ENCODE measurements at places on chromosomes 7 and 10. TPM values are rescaled to one million over a fixed set of nuclear protein-coding genes. Genes with fewer than 3 reads are reported as not detected.

The MNX1 gene
- not detected for total RNA-seq

The TRPV5 gene
- total RNA-seq: not detected

The CH25H gene
- total RNA-seq: 0.28 TPM

The INHBA gene
- 4.5 TPM for total RNA-seq

The TFEC gene
- total RNA-seq: 1.0 TPM

The ANXA8 gene
- not detected for total RNA-seq
